Stimulated activated CD8-positive, alpha-beta memory T cell treated with anti-CD3 and anti-CD28 coated beads, Interleukin-4, amount 100 ng/mL, for 1 hour (primary cell): ENCODE measurements at places on chromosomes 3 and 15.

DNA sequence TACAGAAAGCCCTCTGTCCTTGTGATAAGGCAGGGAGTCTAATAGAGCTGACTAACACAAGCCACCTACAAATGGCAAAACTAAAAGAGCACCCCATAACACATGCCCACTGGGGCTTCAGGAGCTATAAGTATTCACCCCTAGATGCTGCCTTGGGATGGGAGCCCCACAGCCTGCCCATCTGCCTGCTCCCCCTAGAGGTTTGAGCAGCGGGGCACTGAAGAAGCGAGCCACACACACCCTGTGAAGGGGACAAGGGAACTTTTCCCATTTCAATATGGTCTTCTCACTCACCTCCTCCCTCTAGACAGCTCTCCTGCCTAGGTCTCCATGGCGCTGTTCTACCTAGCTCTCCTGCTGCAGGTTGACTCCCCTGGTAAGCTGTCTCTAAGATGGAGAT lies 261.0 kb downstream of the SHQ1 start:
- no peak for DNase-seq

- no peak for DNase-seq
Measured at GRCh38 chr3:135215516-135215915, 420.5 kb downstream of the EPHB1 start.

GRCh38 chr3:4948395-4948794 lies 30.8 kb upstream of the BHLHE40 start:
- DNase-seq, result no peak

- DNase-seq, result no peak
Measured at GRCh38 chr3:64456674-64457073, 231.1 kb downstream of the ADAMTS9 start.

DNA sequence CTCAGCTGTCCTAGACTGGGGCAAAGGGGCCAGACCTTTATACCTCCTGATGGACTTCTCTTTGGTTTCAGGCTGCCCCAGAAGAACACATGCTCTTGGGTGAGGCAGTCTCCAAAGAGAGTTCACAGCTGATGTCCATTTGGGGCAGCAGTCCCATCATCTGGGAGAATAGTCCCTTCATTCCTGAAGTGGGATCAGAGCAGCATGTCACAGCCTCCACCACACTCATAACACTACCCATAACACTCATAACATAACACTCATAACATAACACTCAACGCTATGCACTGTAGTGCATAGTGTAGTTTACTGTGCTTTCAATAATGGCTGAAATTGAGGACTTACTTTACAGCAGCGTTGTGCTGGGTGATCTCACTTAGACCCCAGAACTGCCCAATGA lies 36.7 kb upstream of the PLCL2 start:
- DNase-seq, result no peak

DNA sequence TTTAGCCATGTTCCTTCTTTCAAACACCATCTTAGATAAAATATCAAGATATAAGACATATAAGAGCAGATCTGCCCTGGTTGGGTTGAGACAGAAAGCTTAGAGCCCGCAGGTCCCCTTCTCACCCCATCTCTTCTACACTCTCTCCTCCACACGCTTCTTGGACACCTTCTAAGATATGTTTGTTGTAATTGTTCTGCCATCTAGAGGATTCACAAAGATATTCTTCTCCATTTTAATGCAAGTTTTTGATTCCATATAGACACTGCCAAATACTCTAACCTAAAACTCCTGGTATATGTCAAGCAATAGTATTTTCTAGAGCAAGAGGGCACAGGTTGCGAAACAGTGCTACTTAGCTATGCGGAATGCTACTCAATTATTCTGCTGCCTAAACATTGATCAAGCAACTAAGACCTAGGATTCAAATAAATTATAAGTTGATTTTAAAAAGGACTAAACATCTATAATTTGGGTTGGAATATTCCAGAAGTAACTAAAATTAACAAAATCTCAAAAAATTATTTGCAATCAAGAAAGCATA lies 6.8 kb downstream of the CHRM5 start:
- no peak for DNase-seq

DNA sequence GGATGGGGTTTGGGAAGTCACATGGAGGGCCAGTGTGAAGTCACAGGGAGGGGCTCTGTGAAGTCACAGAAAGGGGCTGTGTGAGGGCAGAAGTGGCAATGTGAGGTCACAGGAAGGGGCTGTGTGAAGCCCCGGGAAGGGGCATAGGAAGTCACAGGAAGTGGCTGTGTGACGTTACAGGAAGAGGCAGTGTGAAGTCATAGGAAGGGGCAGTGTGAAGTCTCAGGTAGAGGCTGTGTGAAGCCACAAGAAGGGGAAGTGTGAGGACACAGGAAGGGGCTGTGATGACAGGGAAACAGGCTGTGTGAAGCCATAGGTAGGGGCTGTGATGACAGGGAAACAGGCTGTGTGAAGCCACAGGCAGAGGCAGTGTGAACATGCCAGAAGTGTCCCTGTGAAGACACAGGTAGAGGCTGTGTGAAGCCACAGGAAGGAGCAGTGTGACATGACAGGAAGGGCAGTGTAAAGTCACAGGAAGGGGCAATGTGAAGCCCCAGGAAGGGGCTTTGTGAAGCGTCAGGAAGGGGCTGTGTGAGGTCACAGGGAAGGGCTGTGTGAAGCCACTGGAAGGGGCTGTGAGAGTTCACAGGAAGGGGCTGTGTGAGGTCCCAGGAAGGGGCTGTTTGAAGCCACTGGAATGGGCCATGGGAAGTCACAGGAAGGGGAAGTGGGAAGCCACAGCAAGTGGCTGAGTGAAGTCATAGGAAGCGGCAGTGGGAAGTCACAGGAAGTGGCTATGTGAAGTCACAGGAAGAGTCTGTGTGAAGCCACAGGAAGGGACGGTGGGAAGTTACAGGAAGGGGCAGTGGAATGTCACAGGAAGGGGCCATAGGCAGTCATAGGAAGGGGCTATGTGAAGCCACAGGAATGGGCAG lies 37.1 kb downstream of the GASK1A start:
- no peak for DNase-seq

DNA sequence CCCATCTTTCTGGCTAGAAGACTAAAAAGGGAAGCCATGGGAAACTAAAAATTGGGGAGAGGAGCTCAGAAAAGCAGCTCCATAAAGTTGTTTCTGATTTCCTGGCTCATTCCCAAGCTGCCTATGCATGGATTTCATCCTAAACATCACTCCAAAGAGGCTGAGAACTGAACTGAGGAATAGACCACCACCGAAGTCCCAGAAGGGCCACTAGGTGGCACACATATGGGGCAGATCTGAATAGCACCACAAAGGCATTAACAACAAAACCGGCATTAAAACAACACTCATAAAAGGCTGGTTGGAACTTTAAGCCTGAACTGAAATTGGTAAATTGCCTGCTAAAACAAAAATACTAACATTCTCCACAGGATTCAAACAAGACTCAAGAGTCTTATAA lies 106.3 kb downstream of the PLD1 start:
- DNase-seq, result no peak

GRCh38 chr15:74725845-74726773 lies 781 bp upstream of the CYP1A1 start:
- no peak for DNase-seq

- no peak for DNase-seq
Measured at GRCh38 chr3:192130534-192131132, 596.7 kb downstream of the FGF12 start.

DNA sequence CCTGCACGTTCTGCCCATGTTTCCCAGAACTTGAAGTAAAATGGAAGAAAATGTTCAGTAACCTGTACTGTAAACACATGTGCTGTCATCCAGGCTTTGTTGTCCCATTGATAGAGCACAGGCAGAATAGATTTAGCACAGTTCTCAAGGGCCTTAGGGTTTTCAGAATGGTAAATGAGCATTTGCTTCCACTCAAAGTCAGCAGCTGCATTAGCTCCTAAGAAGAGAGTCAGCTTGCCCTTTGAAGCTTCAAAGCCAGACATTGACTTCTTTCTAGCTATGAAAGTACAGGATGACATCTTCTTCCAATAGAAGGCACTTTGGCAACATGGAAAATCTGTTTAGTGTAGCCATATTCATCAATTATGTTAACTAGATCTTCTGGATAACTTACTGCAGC lies 76.2 kb upstream of the TMEM108 start:
- no peak for DNase-seq

DNA sequence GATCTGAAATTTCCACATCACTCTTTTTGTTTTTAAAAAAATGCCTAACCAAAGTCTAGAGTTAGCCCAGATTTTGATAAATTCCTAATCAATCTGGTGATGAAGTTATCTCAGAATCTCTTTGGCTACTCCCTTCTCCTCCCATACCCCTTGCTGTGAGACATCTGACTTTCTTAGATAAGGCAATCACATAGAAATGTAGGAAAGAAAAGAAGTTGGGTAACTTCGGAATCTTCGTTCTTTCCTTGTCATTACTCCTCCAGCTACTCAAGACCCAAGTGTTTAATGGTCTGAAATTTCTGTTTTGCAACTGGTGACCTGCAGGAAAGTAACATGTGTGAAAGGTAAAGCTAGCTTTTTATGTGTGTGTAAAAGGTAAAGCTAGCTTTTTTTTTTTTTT lies 37.8 kb downstream of the MYL3 start:
- DNase-seq, result no peak

- no peak for DNase-seq
Measured at GRCh38 chr3:148796799-148797198, 30.8 kb upstream of the CPB1 start.

DNA sequence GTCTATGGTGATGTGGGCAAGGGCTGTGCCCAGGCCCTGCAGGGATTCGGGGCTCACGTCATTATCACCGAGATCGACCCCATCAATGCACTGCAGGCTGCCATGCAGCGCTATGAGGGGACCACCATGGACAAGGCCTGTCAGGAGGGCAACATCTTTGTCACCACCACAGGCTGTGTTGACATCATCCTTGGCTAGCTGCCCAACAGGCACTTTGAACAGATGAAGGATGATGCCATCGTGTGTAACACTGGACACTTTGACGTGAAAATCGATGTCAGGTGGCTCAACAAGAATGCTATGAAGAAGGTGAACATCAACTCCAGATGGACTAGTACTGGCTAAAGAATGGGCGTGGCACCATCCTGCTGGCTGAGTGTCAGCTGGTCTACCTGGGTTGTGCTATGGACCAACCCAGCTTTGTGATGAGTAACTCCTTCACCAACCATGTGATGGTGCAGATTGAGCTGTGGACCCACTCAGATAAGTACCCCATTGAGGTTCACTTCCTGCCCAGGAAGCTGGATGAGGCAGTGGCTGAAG lies 6.1 kb upstream of the USP8 start:
- no peak for DNase-seq

DNA sequence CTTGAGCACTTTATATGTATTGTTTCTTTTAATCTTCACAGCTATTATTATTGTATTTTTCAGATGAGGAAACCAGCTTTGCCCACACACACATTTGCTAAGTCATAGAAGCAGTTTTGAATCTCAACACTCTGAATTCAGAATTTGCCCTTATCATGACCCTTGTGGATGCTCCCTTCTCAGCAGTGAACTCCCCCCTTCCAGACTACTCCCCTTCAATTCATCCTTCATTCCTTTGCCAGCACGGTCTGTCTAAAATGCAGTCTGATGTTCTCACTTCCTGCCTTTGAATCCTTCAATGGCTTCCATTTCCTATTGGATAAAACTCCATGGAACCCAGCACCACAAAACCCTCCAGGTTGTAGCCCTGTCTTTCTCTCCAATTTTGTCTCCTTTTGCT lies 52.5 kb upstream of the TSC22D2 start:
- DNase-seq, result no peak
